ENCODE measurements at places on chromosomes 2 and 18.

DNA sequence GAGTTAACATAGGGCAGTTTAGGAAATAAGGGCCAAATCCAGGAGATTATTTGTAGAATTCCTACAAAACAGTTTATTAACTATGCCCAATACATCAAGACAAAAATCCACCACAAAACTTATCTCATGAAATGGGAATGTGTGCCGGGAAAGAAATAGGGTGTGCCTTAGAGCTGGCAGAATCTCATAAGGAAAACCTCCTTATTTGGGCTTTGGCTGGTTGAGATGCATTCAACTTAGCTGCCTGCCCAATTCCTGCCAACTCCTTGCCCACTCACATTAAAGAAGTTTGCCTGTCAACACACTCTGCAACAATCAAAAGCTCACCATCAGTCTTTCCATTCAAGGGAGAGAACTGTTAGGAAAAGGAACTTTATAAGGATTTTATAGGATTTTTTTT lies 500.6 kb downstream of the SATB2 start:
- DNase-seq, result no peak

- no peak for DNase-seq
Measured at GRCh38 chr18:14106906-14107305, 25.3 kb downstream of the ZNF519 start.

DNA sequence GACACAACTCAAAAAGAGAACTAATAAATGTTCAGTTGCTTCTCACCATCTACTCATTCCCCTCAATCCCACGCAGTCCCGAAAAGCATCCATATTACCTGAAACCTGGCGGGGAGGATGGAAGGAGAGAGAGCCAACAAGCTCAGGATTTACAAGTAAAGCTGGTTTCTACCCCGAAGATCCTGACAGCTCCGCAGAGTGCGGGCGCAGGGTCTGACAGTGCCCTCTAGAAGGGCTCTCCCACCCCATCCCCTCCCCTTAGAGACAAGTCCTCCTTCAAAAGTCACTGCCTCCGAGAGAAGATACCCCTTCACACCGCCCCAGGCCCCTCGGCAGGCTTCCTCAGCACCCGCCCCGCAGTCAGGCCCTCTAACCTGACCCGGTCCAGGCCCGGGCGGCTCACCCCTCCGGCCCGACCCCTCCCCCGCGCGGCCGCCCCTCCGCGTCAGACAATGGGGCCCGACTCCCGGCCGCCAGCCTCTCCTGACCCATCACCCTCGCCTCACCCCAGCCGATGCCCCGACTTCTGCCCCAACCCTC lies 550 bp downstream of the RAB1A start:
- no peak for DNase-seq

DNA sequence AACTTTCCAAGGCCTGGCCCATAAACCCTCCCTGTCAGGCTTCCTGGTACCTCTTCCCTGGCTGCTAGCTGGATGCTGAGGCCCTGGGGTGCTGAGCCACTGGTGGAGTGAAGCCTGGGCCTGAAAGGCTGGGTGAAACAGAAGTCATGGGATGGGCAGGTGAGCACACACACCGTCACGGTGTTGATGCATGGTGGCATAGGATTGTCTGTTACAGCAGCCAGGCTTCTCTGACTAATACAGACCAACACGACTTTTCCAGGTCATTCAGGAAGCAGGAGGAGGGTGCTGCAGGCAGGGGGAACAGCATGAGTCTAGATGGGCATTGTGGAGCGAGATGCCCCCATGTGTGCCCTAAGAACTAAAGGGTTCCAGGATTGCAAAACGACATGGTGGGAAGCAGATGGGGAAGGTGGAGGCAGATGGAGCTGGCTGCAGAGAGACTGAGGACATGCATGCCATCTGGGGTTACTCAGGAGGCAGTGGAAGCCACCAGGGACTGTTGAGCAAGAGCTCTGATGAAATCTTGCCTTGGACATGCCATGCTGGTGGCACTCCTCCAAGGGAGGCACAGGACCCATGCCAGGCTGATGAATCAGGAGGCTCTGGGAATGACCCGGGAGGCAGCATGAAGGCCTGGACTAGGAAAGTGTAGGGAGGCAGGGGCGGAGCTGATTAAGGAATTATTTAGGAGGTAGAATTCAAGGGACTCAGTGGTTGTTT lies 480.9 kb downstream of the TSN start:
- DNase-seq, result no peak

DNA sequence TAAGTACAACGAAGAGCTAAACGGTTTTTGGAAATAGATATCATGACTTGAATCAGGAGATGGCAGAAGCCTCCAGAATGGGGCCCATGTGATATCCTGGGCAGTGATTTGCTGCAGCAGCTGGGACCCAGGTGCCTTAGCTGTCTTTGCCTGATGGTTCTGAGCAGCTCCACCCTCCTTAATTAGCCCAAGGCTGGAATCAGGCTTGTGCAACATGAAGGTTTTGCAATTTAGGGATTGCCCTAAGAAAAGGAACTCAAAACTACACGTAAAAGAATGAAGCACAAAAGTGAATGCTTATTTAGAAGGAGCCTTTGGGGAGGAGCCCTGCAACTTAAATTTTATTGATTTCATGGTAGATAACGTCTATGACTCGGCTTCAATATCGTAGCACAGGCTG lies 17.3 kb upstream of the CNDP2 start:
- DNase-seq, result no peak

GRCh38 chr18:62988471-62988870 lies 273.1 kb downstream of the PHLPP1 start:
- DNase-seq, result no peak

- DNase-seq, result no peak
Measured at GRCh38 chr2:238024986-238025385, 35.8 kb upstream of the SCLY start.

- DNase-seq, result no peak
Measured at GRCh38 chr2:176743671-176744070, 468.9 kb upstream of the HNRNPA3 start.

DNA sequence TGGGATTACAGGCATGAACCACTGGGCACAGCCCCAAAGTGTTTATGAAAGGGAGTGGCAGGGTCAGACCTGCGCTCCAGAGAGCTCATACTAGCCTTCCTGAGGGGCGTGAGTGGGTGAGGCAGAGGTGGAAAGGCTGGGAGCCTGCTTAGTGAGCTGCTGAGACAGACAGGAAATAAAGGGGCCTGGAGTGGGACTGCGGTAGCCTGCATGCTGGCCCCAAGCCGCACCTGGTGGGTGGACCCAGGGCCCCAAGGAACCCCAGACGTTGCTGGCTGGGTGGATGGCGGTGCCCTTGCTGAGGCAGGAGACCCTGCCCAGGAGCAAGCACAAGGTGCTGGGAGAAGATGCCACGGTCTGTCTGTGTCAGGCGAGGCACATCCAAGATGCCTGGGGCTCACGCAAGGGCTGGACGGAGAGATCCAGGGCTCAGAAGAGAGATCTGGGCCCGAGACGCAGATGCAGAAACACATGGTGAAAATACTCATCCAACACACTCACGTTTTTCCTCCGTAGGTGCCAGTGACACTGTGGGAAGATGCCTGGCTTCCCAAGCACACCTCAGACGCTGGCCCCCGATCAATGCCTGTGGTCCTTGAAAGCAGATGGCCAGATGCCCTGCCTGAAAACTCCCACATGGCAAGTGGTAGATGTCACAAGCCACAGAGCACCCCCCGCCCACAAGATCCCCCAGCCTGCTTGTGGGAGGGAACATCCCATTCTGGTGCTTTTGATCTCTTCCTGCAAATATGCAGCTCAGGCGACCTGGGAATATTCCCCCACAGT lies 151.1 kb downstream of the GLI2 start:
- DNase-seq, result no peak

- no peak for DNase-seq
Measured at GRCh38 chr2:85662899-85663593, 5.0 kb downstream of the SFTPB start.

DNA sequence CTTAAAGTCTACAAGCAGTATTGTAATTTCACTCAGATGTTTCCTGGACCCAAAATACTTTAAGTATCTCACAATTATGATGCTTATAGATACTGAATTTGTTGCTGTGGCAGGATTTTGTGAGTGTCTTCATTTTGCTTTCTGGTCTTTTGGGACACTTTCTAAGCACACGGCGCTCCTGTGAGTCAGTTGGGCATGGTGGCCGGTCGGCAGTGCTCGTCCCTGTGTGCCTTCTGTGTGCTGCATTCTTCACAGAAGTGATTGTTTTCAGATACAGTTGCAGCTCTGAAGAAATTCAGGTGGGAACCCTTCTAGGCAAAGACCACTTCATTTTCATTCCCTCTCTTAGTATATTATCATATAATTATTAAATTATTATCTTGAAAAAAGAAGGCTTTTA lies 273.3 kb downstream of the ZNF407 start:
- no peak for DNase-seq

- no peak for DNase-seq
Measured at GRCh38 chr18:47936952-47937351, 6.5 kb upstream of the SMAD2 start.

- DNase-seq, result no peak
Measured at GRCh38 chr18:77461062-77461688, 211.5 kb downstream of the GALR1 start.

DNA sequence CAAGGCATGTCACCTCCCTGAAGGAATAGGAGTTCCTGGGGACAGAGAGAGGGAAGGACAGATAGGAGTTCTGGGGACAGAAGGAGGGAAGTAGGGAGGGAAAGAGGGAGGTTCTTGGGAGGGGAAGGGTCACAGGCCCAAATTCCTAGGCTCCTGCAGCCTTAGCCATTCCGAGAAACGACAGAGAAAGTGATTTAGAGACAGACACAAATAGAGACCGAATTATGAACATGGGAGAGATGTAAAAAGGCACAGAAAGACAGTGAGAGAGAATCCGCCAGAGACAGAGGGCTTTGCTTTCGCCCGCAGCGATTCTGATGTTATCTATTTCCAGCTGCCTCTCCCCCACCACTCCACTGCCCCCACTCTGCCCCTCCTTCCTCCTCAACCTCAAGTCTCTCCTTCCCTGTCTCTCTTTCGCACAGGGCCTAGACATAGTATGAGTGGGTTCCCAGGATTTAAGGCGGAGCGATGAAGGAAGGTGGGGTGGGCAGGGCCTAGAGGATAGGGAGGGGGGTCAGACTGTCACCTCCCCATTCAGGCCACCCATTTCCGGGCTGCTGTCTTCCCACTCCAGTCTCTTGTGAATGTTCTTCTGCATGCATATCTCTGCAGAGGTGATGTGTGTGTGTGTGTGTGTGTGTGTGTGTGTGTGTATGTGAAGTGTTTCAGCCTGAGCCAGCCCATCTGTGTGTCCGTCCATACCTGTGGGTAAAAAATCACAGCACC lies 3.3 kb upstream of the WNT6 start:
- no peak for DNase-seq

DNA sequence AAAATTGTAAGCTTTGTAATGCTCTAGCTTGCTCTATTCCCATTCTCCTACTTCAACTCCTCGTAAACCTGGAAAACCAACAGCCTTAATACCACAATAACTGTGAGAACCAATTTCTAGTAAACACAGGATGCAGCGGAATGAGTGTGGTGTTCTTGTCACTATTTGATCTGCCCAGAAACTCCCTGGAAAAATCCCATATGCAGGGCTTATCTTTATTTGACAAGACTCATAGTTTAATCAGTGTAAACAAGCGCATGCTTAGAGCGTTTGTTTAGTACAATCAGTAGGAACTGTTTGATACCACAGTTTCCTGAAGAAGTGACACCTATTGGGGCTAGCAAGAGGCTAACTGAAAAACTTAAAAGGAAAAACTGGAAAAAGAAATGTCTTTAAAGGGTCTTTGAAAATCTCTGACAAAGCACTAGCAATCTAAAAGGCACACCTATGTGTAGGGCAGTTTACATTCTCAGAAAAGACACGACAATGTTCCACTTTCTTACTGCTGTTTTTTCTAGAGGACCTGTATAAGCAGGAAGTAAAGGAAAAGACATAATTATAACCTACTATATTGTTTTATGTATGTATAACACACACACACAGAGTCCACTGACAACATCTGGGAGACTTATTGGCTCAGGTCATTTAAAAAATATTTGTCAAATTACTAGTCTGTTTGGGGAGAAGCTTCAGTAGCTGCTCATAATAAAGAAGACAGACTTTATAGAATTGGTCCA lies 241.4 kb upstream of the KLHL14 start:
- DNase-seq, result no peak

- DNase-seq, result no peak
Measured at GRCh38 chr18:44781886-44782285, 101.2 kb downstream of the SETBP1 start.

Data from HuH-7.5 (cell line).